ENCODE measurements at places on chromosomes 3 and 15.

DNA sequence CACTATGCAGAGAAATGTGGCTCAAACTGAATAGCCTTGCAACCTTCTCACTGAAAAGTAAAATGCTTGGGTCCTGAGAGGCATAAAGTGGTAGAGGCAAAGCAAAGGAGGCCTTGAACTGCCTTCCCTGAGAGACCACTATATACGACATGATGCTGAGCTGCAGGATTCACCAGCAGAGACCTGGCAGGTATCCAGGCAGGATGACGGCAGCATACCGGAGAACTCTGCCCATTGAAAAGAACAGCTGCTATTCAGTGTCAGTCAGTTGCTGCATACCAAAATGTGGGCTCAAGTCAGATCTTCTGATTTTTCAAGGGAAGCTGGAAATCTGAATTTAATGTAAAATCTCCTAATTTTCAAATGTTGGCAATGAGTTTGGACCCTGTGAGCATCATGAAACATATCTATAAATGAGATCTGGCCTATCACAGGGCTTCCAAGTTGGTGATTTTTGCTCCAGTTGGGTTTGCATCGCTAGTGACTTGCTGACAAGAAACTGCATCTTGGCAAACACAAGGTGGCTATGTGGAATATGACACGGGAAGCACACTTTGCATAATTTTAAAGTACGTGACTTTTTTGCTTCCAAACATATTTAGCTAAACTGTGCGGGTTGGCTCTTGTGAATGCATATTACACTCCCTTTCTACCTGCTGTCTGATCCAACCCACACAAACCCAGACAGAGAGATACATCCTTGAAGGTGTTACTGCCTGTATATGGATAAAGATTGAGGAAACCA is 529.0 kb downstream of the AGBL1 start:
- no peak for DNase-seq

DNA sequence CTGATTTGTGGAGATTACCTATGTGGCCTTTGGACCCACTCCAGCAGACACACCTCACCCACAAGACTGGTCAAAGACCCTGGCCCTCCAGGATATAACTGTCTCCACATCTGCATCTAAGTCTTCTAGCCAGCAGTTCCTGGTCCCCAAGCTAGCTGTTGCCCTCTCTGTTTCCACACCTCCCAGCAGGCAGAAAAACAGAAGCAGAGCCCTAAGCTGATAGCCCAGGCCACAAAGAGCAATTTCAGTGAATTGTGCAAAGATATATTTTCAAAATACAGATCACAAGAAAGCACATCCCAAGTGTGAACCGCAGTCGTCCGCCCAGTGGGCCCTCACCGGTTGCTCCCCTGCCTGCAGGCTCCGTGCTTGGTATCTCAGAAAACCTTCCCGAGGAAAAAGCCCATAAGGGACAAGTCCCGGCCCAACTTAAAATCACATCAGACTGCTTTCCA is 2.6 kb downstream of the TNIK start:
- no peak for DNase-seq

DNA sequence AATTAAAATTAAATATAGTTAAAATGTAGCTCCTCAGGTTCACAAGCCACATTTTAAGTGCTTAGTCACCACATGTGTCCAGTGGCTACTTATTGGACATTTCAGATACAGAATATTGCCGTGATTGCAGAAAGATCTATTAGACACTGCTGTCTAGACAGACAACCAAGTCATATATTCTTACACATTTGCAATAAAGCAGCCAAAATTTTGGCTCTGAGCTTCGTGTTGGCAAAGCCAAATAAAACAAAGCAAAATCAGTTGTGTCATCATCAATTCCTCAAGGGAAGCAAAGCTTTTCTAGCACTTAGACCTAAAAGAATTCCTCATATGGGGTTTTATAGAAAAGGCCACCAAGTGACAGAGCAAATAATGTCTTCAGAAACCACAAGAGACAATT is 193.1 kb upstream of the LPP start:
- peak; percentile 80 for DNase-seq

- DNase-seq: no peak
These were observed 15.4 kb upstream of the GMNC start for GRCh38 chr3:190877925-190878324.

DNA sequence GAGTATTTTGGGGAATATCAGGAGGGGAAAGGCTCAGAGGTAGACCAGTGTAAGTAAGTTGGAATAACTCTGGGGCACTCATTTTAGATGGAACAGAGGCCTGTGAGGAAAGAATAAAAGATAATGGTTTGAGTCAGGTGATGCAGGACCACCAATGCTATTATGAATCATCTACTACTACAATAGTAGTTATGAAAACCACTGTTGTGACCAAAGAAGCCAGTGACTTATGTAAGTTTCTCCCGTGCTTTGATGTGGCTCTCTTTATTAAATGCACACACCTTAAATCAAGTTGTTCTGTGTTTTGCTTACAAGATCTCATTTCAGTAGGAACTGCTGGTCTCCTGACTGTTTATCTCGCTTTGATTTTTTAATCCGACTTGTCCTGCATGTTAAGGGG is 13.1 kb upstream of the GUCA1C start:
- no peak for DNase-seq

DNA sequence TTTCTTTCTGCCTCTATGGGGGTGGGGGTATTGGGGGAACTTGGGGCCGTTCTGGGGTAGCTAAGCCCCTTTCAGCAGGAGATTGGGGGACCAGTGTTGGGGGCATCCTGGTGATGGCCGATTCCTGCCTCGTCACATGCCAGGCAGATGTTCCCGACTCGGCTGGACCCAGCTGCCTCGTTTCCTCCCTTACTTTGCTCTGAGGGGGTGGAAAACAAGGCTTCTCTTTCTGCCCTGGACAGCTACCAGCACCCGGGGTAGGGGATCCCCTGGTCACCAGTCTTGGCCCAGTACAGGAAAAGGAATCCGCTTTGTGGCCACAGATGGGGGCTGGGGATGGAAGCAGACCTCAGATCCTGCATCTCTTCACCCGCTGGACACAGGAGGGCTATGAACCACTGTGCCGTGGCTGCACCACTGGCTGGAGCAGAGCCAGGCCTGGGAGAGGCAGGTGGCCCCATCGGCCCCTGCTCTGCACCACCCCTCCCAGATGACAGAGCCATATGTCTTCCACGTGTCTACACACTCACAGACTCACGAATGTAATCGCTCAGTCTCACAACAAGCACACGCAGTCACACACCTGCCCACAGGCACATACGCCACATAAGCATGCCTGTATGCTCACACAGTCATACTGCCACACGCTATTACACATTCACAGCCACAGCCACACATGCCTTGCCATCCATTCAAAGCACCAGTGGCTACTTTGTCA is 12.4 kb downstream of the SNX33 start:
- no peak for DNase-seq

- DNase-seq: no peak
These were observed 193.4 kb downstream of the ZNF621 start for GRCh38 chr3:40718209-40718608.

- DNase-seq: no peak
These were observed 65.5 kb upstream of the FILIP1L start for GRCh38 chr3:100179692-100180349.

DNA sequence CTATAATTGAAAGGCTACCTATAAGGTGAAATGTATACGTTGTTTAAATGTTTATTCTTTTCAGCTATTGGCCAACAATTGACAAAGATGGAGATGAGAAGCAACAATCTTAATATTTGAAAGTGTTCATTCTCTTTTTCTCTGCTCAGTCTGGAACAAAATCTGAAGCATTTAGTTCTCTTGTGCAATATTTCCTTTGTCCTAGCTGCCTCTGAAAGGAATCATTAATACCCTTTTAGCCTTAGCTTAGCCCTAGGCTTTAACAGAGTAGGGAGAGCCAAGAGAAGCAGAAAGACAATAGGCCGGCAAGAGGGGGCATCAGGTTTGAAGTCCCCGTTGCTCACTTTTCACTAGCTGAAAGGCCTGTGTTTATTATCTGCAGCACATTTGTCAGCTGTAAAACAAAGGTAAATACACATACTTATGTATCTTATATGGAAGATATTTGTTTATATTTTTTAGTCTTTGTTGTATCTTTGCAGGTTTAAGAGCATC is 422.5 kb upstream of the SEMA6D start:
- peak; percentile 10 for DNase-seq

DNA sequence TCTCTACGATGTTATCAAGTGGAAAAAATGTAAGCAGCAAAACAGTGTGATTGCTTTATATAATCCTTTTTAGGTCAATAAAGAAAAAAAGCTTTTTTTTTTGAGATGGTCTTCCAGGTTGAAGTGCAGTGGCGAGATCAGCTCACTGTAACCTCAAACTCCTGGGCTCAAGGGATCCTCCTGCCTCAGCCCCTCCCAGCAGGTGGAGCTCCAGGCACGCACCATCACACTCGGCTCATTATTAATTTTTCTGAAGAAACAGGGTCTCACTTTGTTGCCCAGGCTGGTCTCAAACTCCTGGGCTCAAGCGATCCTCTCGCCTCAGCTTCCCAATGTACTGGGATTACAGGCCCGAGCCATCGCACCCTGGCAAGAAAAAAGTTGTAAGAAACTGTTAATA is 17.3 kb downstream of the RNF168 start:
- DNase-seq: no peak

- DNase-seq: no peak
These were observed 59.4 kb downstream of the B3GNT5 start for GRCh38 chr3:183312433-183312832.

DNA sequence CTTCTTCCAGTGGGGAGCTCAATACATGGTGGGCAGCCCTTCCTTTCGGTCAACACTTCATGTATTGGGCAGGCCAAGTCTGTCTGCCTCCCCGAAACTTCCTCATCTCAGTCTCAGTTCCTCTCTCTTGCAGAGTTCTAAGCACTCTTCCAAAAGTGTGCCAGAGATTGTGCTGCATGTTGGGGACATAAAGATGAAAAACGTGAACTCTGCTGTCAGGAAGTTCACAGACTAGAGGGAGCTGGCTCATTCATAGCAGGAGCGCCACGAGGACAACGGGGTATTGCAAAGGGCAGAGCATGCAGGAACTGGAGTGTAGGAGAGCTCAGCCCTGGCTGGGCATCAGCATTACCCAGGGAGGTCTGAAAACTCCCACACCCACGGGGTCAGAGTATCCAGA is 15.3 kb upstream of the EPHB3 start:
- no peak for DNase-seq

GRCh38 chr15:101641129-101641764 is 10.9 kb downstream of the TM2D3 start:
- peak; percentile 82 for DNase-seq

DNA sequence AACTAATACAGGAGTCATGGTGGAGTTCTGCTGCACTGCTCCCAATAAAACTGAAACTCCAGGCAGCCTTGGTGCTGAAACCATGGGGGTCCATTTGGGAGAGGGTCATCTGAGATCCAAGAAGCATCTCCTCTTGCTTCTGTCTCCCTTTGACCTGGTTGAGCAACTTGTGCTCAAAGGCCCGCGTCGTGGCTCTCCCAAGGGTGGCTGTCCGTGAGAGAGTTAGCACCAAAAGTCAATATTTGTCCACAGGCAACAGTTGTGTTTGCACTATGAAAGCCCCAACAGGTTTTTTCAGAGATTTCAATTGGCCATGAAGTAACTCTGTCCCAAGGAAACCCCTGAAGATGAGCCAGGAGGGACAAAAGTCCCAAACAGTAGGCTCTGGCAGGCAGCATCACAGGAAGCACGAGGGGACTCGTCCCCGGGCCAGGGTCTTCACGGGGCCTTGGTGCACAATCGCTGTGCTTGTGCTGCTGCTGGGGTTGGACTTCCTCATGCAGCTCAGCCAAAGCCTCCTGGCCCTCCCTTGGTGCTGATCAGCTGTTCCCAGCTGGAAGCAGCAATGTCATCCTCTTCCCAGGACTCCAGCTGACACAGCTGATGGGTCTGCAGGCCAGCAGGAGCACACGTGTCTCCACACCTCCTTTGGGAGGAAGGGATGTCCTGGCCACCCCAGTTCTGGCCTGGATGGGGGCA is 39.4 kb upstream of the WNT5A start:
- no peak for DNase-seq

- DNase-seq: no peak
These were observed 19.8 kb downstream of the ST3GAL6 start for GRCh38 chr3:98782824-98783500.
